ENCODE measurements at places on chromosomes 6 and 20.

GRCh38 chr20:19767070-19767469 is 9.0 kb downstream of the RIN2 start:
- DNase-seq = no peak

DNA sequence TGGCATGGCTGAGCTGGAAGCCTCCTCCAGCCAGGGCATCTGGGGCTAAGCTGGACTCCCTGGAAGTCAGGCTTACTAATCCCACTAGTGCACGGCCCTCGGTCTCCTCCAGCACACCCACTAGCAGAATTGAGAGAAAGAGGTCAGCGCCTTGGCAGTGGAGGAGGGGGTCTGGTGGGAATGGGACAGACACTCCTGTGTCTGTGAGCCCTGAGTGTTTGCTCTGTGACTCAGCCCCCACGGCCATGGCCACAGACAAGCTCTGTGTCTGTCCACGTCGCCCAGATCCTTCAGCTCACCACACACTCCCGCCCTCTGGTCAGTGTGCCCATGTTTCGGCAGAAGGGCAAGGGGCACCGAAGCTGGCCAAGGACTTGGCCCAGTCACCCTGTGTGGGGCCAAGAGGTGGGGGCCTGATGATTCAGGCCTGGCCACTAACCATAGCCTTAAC is 8.8 kb downstream of the MDFI start:
- DNase-seq = no peak

DNA sequence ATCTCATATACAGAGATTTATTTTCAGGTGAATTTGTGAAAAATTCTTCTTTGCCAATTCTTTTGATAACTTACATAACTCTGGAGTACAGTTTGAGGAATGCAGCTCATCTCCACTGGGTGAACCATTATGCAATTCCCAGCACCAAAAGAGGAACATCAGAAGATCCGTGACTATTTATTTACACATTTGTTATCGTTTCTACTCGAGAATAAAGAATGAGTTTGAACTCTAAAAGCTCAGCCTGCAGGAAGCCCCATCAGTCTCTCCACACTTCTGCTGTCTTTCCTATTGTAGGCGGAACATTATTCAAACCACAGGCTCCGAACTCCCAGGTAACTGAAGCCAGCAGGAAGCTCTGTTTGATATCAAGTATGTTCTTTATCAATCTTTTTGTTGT is 95.9 kb upstream of the IFNGR1 start:
- DNase-seq = no peak

GRCh38 chr6:36615018-36615761 is 21.0 kb downstream of the SRSF3 start:
- DNase-seq = peak; percentile 39

- DNase-seq = no peak
Measured at GRCh38 chr6:114390176-114390575, 47.4 kb upstream of the HS3ST5 start.

- no peak for DNase-seq
Measured at GRCh38 chr6:28719275-28719940, 193.7 kb downstream of the GPX5 start.

DNA sequence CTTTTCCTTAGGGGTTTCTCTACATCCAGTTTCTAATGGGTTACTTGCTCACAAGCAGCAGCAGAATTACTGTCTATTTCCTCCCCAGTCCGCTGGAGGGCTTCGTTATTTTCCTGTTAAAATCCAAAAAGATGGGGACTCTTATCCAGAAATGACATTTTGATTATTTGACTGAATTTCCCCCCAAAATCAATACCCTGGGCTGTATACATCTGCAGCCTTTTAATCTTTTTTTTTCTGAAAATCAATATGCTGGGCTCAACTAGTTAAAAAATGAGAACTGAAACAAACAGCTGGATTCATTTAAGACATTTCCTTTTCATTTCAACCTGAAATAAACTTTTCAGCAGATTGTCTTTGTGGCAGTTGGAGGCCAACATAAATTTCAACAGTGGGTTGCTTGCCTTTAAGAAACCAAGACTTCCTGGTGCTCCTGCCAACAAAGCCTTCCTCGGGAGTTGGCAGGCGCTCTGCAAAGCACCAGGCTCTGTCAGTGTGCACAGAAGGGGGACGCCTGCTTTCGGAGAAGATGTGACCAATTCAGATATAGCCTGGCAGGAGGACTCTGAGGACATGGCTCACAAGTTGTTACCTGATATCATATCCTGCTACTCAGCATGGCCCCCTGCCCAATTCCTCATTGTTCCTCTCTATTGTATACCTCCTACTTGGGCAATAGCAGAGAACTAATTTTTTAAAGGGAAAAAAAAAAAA is 204.7 kb upstream of the ARG1 start:
- DNase-seq = no peak

GRCh38 chr20:57630061-57630460 is 9.8 kb upstream of the ZBP1 start:
- DNase-seq = no peak

DNA sequence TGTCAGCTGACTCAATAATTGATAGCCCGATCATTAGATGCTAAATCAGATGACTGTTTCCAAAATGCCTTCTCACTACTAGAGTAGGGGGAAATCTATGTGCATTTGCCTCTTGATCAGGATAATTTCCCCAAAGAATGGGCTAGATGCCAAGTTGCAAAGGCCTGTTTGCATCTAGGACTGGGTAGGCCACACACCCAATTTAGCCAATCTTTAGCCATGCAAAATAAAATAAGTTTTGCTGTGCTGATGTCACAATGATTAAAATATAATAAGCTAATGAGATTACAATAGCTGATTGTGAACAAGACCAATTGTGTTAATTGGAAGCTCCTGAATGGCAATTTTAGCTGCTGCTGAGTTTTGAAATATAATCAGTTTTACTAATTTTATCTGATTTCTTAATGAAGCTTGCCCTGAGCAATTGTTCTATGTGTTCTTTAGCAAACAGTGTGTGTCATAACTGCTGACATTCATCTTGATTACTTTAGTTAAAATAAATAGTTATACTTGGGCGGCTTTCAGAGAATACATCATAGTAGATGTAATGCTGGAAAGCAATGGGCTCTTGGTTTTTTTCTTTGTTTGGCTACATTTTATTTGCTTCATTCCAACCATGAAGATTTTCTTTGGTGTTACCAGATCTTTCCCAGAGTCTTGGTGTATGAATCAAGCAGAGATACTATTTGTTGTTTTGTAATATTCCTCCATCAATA is 973.2 kb upstream of the SLC35B3 start:
- no peak for DNase-seq

DNA sequence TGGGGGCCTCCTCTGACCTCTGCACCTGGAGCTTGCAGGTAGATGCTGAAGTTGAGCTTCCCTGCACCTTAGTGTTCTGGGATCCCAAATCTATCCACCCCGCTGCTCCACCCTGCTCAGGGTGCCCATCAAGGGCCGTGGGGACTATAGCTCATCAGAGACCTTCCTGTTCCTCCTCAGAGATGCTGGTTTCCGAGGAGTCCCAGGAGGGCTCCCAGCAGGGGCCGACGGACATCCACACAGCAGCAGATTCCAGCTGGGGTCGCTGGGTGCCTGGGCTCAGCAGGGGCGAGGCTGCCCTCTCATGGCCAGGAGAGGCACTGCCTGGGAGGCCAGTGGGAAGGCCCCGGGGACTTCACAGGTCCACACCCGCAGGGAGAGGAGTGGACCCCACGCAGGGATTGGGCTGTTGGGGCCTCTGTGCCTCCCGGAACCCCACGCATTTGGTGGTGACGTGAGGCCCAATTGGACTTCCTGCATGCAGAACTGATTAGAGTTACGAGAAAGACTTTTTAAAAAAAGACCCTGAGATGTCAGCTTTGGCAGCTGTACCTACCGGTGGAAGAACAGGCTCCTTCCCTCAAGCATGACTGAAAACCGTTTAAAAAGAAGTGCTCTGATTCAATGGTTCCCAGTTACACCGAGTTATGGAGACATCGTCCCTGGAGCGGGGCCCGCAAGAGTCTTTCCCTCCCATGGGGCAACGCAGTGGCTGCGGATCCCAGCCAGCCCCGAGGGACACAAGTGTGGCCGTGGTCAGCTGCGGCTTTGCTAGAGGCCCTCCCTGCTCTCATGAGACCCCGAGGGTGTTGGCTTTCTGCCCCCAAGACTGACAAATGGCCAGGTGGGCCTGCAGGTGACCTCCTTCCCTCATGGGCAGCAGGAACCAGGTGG is 25.3 kb upstream of the SLCO4A1 start:
- DNase-seq = peak; percentile 21

DNA sequence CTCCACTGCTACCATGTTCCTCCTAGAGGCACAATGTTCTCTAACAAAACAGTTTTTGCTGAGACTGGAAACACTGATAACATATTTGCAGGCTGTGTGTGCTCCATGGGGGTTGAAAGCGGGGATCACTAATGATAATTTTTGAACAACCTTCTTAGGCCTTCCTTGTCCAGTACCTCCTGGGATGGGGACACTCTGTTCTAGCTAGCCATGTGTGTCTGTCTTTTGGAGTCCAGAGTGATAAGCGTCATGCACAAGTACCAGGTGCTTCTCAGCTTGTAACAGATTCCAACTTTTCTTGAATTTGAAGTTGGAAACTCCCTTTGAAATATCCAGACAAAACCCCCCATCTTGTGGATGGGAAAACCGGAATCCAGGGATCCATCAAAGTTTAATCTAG is 15.2 kb downstream of the PI3 start:
- DNase-seq = no peak

- DNase-seq = no peak
Measured at GRCh38 chr20:10555865-10556308, 117.9 kb downstream of the JAG1 start.

DNA sequence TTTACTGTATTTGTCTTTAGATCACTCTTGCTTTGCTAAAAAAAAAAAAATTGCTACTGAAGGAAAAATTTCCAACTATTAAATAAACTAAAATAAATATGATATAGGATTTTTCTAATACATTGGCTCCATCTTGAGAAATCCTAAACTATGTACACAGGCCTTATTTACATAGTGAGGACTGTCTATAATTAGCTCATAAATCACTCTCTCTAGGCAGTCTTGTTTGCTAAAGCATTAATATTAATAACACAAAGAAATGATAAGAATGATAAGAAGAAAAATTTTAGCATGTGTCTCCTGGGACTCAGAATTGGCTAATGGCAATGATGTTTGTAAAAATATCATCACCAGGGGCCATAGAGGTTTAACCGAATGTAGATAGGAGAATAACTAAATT is 13.3 kb upstream of the CRYBG1 start:
- DNase-seq = no peak

- no peak for DNase-seq
Measured at GRCh38 chr6:74018825-74019224, 322.8 kb downstream of the CD109 start.

- no peak for DNase-seq
Measured at GRCh38 chr20:59205044-59205443, 41.4 kb downstream of the ZNF831 start.

DNA sequence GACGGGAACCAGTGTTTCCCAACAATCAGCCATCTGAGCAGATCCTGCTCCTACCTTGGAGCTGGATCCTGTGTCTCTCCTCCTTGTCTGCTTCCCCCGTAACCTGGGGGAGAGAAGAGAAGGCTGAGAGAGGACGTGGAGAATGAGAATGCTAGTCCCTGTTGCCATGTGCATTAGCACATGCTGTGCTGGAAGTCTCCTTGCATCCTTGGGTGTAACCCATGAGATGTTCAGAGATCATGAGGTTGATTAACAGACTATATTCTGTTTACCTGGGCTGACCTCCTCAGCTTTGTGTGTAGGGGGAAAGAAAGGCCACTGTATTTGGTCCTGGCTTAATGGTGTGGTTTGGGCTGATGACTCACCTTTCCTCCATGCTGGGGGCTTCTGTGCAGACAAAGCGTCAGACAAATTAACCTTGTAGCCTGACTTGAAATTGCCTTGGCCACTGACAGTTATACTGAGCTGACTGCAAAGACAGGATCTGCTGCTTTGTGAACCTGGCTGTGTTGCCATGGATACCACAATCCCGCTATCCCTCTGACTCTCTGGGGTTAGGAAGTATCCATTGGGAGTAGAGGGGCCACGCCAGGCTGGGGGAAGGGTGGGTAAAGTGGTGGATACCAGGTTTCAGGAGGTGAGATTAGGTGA is 243.7 kb upstream of the CHD6 start:
- no peak for DNase-seq

GRCh38 chr6:63635215-63635587 is 401 bp upstream of the PHF3 start:
- DNase-seq = no peak

DNA sequence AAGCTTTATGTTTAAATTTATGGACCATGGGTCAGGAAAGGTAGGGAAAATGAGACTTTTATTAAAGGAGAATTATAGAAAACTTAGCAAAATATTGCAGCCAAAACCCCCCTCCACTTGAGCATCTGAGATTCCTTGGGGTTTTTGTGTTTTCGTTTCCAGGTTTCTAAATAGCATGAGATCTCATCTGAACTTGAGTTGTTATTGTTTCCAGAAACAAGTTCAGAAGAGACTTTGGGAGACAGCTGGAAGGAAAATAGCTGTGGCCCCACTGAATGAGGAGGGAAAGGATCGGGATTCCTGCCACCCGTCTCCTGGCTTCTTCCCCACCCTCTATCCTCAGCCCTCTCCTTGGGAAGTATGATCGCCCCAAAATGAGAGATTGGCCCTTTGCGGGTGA is 75.5 kb downstream of the TBC1D7 start:
- DNase-seq = no peak

DNA sequence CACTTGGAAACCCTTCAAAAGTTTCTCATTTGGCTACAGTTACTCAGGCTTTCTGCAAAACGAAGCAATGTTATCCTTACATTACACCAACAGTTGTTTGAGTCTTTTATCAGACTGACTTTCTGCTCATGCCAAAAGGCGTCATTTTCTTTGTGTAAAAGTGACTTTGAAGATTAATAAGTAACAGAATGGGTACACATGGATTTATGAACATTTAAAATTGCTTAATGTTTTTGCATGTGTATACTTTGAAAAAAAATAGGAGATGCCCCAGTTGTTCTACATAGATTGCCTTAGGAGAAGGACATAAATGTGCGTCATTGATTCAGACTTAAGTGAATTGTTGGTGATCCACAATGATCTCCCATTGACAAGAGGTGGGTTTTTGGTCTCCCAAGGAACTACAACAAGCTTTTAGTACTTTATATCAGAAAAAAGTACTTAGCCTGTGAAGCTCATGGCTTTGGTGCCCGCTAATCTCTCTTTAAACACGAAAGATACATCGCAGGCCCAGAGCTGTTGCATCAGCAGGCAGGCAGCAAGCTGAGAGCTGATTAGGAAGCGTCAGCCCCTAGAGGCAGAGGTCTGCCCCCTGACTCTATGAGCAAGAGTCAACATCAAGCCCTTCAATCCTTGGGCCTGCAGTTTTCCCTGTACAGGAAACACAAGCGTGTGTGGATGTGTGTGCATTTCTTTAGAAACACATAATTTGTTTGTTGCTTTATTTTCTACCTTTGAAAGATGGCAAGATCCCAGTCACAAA is 45.9 kb downstream of the SLC22A3 start:
- DNase-seq = no peak

- peak; percentile 39 for DNase-seq
Measured at GRCh38 chr6:144314003-144314485, 28.9 kb downstream of the UTRN start.

Measured in AG04450 (cell line).